ENCODE measurements at places on chromosomes 7 and 10.

GRCh38 chr7:55288070-55288824 lies 76.9 kb upstream of the LANCL2 start:
- DNase-seq, result no peak

DNA sequence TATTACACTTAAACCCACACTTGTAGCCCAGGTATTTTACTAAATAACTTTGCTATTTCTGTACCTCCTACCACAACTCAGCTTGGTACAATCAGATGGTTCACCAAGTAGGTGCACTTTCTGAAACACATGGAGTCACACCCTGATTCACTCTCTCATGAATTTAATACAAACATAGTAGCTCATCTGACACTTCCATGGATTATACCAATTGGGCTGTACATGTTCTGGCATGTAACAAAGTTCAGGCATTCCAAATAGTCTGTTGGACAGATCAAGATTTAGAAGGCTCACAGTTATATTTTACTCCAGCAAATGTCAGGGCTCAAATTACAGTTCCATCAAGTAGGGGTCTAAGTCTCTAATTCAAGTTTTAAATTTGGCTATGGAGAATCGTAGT lies 62.2 kb upstream of the RNF148 start:
- DNase-seq, result no peak

DNA sequence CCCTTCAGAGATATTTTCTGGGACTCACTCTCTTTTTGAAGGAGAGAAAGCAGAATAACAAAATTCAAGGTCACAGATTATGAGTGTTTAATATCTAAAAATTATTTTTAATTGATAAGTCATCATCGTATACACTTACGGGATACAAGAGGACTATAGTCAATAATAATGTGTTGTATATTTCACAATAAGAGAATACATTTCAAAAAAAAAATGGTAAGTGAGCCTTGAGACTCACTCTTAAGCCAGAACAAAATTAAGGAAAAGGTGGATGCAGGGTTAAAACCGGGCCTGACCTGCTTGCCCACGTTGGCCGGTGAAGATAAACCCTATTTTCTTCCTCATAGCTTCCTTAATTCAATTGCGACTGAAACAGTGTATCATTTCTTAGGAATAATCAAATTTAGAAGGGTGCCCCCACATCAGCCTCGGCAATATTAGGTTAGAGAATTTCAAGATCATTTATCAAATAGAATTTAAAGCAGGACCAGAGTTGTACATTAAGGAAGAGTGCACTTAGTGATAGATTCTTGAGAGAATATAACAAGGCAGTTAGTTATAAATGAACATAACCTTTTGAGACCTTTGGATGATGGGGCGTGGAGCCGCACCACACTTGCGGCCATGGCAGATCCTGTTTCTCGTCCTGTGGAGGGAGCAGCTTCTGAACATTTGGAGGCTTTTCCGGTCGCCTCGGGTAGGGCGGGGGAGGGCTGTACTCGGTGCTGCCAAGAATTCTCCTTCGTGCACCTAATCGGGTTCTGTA lies 321.8 kb downstream of the PAXIP1 start:
- DNase-seq, result no peak

GRCh38 chr7:117896339-117896738 lies 23.1 kb upstream of the CTTNBP2 start:
- no peak for DNase-seq

DNA sequence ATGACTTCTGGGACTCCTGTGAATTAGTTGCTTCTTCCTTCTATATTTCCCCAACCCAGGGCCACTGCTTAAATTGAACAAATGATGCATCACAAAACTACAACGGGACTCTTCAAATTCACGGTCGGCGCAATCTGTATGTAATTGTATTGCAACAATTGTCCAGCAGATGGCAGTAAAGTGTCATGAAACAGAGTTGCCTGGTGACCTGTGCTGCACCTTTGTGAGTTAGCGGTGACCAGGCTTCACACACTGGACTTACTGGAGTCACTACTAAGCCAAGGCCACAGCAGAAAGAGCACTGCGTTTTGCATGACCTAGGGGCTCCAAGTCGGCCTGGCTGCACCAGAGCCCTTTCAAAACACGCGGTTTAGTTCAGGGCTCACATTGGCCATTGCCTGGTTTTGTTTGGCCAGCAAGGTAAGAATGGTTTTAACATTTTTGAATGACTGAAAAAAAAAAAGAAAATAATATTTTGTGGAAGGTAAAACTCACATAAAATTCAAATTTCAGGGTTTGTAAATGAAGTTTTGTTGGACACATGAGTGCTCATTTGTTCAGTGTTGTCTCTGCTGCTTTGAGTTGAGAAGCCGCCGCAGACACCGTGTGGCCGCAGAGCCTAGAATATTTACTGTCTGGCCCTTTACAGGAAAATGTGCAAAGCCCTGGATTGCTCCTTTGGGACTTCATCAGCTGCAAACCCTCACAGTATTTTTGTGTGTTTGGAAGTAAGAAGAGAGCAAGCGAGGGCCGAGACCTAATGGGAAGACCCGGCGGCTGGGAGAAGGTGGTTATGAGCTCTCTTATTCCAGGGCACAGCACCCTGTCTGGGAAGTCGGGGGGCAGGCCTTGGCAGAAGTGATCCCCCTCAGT lies 23.2 kb upstream of the ZNF32 start:
- peak; percentile 30 for DNase-seq

GRCh38 chr7:34311591-34311990 lies 346.4 kb upstream of the NPSR1 start:
- DNase-seq, result no peak

DNA sequence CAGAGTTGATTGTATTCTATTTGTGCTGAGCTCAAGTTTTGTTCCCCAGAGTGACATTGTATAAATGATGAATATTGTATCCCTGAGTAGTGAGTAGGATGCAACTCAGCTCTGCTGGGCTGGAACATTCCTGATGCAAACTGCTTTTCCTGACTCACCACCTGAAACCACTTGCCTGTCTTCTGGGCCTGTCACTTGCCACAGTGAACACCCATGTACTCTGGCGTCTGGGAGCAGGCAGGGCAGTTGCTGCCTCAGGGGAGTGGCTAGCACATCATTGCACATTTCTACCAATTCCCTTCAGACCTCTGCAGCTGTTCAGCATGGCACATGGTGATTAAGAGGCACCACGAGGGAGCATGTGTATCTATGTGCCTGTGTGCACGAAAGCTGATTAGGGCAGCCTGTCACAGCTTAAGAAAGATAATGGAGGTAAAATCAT lies 157.3 kb downstream of the SND1 start:
- peak; percentile 62 for DNase-seq

- DNase-seq, result no peak
These were observed 484.9 kb downstream of the GPAM start for GRCh38 chr10:111698711-111699110.

DNA sequence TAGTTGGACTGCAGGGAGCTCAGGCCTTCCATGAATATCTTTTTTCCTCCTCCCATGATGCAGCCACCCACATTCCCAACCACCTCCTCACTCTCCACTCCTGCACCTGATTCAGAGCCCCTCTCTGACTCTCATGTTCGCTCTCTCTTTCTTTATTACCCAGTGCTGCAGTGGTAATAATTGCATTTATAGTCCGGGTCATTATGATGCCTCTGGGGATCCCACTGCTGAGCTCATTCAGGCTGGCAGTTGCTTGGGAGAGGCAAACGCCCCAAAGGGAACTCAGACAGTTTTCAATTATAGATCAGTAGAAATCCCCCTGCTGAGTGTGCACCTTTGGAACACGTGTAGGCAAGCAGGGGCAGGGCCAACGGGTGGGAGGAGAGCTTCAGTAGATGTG lies 953.0 kb downstream of the GRID1 start:
- DNase-seq, result no peak

DNA sequence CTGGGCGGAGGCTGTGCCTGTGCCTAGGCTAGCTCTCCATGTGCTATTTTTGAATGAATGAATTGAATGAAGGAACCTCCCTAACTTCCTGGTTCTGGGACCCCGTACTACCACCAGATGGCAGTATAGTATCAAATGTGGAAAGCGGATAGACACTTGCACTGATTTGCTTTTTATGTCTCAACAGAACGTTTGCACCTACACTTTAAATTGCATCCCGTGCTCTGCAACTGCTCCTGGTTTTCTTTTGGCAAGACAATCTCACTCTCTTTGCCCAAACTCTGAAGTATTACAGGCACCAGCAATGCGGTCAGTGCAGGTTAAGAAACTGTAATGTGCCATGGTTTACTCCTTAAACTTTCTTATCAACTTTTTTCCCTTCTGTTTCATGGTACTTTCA lies 6.5 kb downstream of the FZD8 start:
- DNase-seq, result peak; percentile 72

DNA sequence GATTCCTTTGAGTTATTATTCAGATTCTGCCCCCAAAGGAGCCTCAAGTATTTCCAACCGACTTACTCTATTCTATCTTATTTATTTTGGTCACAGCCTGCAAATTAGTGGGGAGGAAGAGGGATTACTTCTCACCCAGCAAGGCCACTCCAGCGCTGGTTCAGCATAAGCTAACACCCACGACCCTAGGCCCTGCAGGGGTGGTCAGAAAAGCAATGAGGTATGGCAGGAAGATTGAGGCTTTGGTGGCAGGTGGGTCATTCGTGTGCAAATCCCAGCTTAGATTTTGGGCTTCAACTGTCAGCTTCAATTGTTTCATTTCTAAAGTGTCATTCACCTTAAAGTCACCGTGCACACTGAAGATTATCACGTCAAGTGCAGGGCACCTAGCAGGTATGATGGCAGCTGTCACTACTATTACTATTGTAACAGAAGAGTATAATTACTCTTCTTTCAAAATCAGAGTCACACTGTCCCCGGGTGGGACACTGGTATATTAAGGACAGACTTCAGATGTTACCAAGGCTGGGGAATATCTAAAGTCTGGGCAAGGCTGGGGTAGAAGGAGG lies 48.8 kb upstream of the OPTN start:
- DNase-seq, result no peak

DNA sequence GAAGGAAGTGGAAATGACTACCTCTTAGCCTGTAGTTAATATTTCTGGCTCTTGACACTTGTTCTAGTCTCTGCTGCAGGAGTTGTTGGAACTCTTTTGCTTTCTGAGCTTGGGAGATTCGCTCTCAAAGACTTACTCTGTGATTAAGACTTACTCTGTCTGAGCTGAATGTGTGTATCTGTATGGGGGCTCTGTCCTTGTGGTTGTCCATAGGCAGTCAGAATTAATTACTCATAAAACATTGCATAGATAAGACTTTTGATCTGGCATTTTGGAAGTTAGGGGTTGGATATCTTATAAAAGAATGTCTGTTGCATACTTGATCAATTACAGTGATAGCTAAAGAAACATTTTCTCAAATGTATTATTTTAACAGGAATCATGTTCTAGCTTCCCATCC lies 199.2 kb upstream of the KIAA1217 start:
- no peak for DNase-seq

- DNase-seq, result peak; percentile 20
These were observed 48.8 kb upstream of the CARD11 start for GRCh38 chr7:3092468-3092867.

DNA sequence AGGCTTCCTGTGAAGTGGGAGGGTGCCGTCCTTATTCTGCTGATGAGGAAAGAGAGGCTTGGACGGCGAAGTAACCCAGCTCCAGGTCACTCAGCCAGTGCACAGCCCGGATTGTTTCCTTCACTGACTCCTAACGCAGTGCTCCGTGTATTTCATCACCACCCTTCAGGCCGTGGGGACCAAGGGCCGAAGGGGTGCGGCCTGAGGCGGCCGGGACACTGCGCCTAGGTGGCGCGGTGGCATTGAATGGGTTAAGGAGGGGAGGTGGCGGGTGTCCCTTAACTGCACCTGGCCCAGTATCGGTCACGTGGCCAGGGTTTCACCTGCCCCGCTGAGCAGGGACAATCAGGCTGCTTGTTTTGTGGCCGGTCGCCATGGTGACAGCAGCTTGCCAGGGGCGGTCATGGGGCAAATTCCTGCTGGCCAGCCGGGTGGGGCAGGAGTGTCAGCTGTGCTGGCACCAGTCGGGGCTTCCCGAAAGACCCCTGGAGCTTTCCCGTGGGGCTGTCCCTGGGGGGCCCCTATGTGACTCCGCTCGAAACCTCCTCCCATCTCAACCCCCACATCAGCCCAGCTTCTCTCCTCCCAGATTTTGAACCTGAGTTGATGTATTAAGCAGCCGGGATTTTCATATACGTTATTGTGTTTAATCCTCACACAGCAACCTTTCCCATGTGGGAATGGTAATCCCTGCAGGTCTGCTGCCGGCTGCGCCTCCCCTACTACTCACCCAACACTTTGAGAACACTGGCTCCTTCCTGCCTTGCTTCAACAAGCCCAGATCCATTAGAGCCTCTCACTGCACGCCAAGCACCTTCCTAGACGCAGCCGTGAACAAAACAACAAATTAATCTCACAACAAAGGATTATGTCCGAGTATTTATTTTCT lies 4.4 kb upstream of the ABHD11 start:
- peak; percentile 44 for DNase-seq

- no peak for DNase-seq
These were observed 955 bp downstream of the DUS4L start for GRCh38 chr7:107564553-107565298.

GRCh38 chr7:117772421-117772820 lies 100.8 kb downstream of the CTTNBP2 start:
- no peak for DNase-seq

DNA sequence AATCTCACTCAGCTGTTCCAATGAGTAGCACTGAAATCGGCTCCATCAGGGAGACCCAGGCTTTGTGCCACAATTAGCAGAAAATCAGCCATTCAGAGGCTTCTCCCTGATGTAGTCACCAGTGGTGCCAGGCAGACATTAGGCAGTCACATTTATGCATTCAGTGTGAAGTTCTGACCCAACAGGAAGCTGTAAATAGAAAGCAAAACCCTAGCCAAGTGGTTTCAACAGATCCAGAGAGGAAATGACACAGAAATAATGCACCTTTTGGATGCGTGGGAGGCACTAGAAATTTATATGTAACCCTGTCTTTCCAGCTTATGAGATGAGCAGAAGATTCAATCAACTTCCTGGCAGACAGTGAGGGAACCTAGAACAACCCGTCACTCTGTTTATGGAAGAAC lies 186.4 kb downstream of the PDE1C start:
- DNase-seq, result peak; percentile 47

- no peak for DNase-seq
These were observed 16.4 kb downstream of the HIP1 start for GRCh38 chr7:75722373-75722772.

DNA sequence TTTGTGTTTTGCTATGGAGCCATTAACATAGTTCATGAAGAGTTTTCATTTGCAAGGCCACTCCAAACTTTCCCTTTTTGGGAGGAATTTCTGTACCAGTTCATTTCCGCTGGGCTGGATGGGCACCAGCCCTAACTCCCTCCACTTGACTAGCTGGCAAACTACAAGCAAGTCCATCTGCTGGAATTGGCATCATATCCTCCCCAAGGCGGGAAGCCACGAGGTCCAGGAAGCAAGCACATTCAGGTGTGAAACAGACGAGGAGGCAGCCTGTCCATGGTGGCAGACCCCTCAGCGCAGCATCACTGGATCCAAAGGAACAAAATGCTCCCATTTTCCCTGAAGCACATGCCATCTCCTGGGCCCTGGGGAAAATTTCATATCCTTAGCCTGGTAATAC lies 125.8 kb downstream of the ABLIM1 start:
- DNase-seq, result no peak

DNA sequence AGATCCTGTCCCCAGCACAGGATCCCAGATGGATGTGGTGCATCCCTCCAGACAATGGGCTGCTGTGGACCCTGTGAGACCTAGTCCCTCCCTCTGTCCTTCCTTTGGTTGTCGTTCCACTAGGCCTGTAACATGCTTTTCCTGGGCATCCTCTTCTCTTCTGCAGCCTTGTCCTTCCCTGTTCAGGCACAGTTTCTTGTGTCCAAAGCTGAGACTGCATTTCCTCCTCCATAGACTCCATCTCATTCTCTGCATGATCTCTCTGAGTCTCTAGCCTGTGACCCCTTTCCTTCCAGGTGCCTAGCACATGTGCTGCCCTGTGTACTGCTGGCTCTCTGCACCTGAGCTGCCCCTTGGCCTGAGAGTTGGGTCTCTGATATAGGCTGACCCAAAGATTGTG lies 293.5 kb upstream of the IGFBP3 start:
- DNase-seq, result no peak
